ENCODE measurements at places on chromosomes 12 and 14.

GRCh38 chr14:81234278-81234677 is 13.5 kb upstream of the GTF2A1 start:
- H3K4me3 ChIP-seq, result no peak overlapping the region
- no peak overlapping the region for H3K27ac ChIP-seq
- no peak for DNase-seq
- H3K36me3 ChIP-seq, result no peaks in the 10 kb centered on the region
- no peaks in the 10 kb centered on the region for H3K27me3 ChIP-seq

DNA sequence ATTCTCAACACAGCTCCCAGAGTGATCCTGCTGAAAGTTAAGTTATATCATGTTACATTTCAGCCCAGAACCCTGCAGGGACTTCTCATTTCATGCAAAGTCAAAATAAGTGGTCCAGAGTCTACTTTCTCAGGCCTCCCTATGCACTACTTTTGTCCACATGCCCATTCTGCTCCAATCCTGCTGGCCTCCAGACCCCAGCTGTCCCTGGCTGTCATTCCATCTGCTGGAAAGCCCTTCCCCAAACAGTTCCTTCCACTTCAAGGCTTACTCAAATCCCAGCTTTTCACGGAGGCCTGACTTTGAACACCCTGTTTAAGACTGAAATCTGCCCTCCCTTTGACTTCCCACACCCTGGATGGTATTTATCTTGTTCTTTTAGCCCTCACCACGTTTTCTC is 109.8 kb upstream of the DNM1L start:
- H3K4me1 ChIP-seq, result peaks cover 31% of the 10 kb centered on the region
- no peak for DNase-seq
- no peaks in the 10 kb centered on the region for H3K27me3 ChIP-seq
- no peak overlapping the region for H3K4me3 ChIP-seq
- H3K36me3 ChIP-seq, result no peaks in the 10 kb centered on the region

DNA sequence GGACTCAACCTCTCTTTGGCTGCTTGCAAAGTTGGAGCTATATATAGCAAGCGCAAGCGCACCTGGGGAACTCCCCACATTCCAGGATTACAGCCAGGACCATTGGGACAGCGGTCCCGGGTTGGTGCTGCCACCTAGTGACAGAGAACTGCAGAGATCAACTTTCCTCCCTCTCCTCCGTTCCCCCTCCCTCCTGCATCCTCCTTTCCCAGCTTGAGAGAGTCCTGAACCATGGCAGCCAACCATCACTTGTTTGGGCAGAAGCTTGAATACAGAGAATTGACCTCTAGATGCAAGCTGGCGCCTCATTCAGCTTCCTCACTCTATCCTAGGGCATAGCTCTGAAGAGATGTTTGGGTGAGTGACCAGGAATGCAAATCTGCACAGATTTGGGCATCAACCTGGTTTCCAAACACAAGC is 17.4 kb upstream of the FLVCR2 start:
- DNase-seq, result no peak
- no peaks in the 10 kb centered on the region for H3K36me3 ChIP-seq
- H3K4me3 ChIP-seq, result no peak overlapping the region
- peaks cover 11% of the 10 kb centered on the region for H3K4me1 ChIP-seq
- H3K27me3 ChIP-seq, result no peaks in the 10 kb centered on the region
- no peak overlapping the region for H3K27ac ChIP-seq

- H3K36me3 ChIP-seq, result no peaks in the 10 kb centered on the region
- H3K4me1 ChIP-seq, result peaks cover 48% of the 10 kb centered on the region
- no peak overlapping the region for H3K27ac ChIP-seq
These were observed 3.4 kb downstream of the ATXN7L3B start for GRCh38 chr12:74541074-74541473.

- no peak overlapping the region for H3K4me3 ChIP-seq
- H3K36me3 ChIP-seq, result no peaks in the 10 kb centered on the region
- H3K27me3 ChIP-seq, result no peaks in the 10 kb centered on the region
- H3K27ac ChIP-seq, result no peak overlapping the region
- DNase-seq, result no peak
- H3K4me1 ChIP-seq, result peaks cover 6% of the 10 kb centered on the region
These were observed 136.8 kb upstream of the NOS1 start for GRCh38 chr12:117498256-117498655.

DNA sequence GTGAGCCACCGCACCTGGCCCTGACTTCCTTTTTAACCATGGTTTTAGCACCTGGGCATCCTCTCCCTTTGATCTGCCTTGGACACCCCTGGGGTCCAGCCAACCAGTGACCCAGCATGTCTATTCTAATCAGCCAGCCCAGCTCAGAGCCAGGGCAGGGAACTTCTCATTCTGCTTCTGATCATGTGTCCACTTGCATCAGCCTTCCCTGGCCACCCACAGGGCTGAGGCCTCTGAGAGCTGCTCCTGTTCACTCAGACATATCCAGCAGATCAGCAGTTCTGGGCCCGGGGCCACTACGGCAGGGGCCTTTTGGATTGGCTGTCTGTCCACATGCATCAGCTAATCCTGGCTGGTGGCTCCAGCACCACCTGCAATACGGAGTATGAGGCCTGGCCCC is 117.9 kb upstream of the MAP1LC3B2 start:
- H3K36me3 ChIP-seq, result no peaks in the 10 kb centered on the region
- no peak overlapping the region for H3K27ac ChIP-seq
- peaks cover 6% of the 10 kb centered on the region for H3K4me1 ChIP-seq
- H3K4me3 ChIP-seq, result no peak overlapping the region
- H3K27me3 ChIP-seq, result no peaks in the 10 kb centered on the region
- DNase-seq, result no peak

GRCh38 chr12:71710276-71711125 is 24.6 kb downstream of the TMEM19 start:
- no peak overlapping the region for H3K27ac ChIP-seq
- no peak for DNase-seq
- no peak overlapping the region for H3K4me3 ChIP-seq

GRCh38 chr14:81068176-81068782 is 112.9 kb downstream of the TSHR start:
- no peaks in the 10 kb centered on the region for H3K36me3 ChIP-seq
- no peak overlapping the region for H3K27ac ChIP-seq
- DNase-seq, result no peak
- no peaks in the 10 kb centered on the region for H3K4me1 ChIP-seq
- no peak overlapping the region for H3K4me3 ChIP-seq

GRCh38 chr12:62603811-62604098 is 137.1 kb downstream of the MON2 start:
- no peaks in the 10 kb centered on the region for H3K27me3 ChIP-seq
- no peak for DNase-seq
- peaks cover 15% of the 10 kb centered on the region for H3K4me1 ChIP-seq

GRCh38 chr14:61364243-61364642 is 42.9 kb downstream of the PRKCH start:
- H3K36me3 ChIP-seq, result no peaks in the 10 kb centered on the region
- DNase-seq, result no peak
- peaks cover 6% of the 10 kb centered on the region for H3K4me1 ChIP-seq
- no peak overlapping the region for H3K4me3 ChIP-seq

GRCh38 chr12:122988036-122988435 is 7.6 kb downstream of the ARL6IP4 start:
- no peak overlapping the region for H3K27ac ChIP-seq
- H3K27me3 ChIP-seq, result no peaks in the 10 kb centered on the region
- peaks cover 30% of the 10 kb centered on the region for H3K4me1 ChIP-seq
- H3K4me3 ChIP-seq, result no peak overlapping the region
- no peak for DNase-seq

- peak; percentile 93 for DNase-seq
- H3K27me3 ChIP-seq, result no peaks in the 10 kb centered on the region
- no peaks in the 10 kb centered on the region for H3K36me3 ChIP-seq
- H3K4me1 ChIP-seq, result no peaks in the 10 kb centered on the region
- no peak overlapping the region for H3K4me3 ChIP-seq
These were observed 4.8 kb downstream of the GUCY2C start for GRCh38 chr12:14691560-14691959.

DNA sequence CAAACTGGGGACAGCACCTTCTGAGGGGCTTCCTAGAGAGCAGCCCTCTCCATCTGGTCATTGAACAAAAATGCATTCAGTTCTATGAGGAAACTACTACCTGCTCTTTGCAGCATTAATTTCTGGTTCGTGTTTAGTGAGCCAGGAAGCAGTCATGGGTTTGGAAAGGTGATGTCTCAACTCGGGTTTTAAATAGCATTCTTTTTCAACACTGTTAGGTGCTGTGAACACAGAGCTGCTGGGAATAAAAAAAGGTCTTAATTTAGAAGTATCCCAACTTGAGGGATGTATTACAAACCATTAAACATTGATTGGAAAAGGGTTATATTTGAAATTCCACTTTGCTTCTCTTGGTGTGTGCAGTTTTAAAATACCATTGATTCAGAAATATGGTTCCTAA is 9.3 kb downstream of the MYO1H start:
- no peaks in the 10 kb centered on the region for H3K27me3 ChIP-seq
- H3K27ac ChIP-seq, result no peak overlapping the region
- H3K4me1 ChIP-seq, result no peaks in the 10 kb centered on the region

DNA sequence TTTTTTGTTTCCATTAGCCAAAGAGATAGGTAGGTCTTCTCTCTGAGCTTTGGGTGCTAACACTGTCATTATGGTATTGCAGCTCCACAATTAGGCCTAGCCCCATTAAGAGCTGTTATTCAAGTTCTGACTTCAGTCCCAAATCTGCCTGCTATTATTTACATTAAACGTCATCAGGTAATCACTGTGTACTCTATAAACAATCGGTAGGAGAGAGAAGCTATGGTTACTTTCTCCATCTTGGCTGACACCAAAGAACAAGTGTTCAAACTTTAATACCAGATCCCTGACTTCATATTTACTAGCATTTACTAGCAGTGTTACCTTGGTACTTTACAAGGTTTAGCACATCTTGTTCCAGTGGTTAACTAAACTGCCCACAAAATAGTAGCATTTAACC is 305.1 kb upstream of the GARIN2 start:
- H3K4me1 ChIP-seq, result no peaks in the 10 kb centered on the region
- H3K4me3 ChIP-seq, result no peak overlapping the region
- no peak overlapping the region for H3K27ac ChIP-seq
- no peak for DNase-seq
- no peaks in the 10 kb centered on the region for H3K36me3 ChIP-seq
- H3K27me3 ChIP-seq, result no peaks in the 10 kb centered on the region

DNA sequence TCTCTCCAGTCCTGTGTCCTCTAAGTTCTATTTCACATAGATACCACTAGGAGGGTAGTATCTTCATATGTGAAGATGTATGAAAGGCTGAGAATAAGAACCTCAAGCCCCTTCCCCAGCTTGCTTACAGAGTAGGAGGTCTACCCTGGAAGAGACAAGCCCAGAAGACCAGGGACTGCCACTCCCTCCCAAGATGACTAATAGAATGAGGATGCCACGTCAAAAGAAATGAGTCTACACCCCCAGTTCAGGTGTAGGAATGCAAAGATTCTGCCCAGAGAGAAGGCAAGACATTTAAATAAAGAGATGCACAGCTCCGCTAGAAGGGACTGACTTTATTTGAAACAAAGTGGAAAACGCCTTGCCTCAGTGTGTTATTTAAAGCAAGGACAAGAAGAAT is 1006.0 kb upstream of the USP15 start:
- DNase-seq, result no peak
- no peaks in the 10 kb centered on the region for H3K4me1 ChIP-seq
- H3K4me3 ChIP-seq, result no peak overlapping the region
- H3K27me3 ChIP-seq, result no peaks in the 10 kb centered on the region
- H3K27ac ChIP-seq, result no peak overlapping the region

- H3K36me3 ChIP-seq, result no peaks in the 10 kb centered on the region
- DNase-seq, result no peak
- no peak overlapping the region for H3K27ac ChIP-seq
- no peaks in the 10 kb centered on the region for H3K27me3 ChIP-seq
- H3K4me3 ChIP-seq, result no peak overlapping the region
These were observed 159.3 kb downstream of the CAND1 start for GRCh38 chr12:67428431-67428830.

- no peak overlapping the region for H3K4me3 ChIP-seq
- H3K27ac ChIP-seq, result no peak overlapping the region
- H3K36me3 ChIP-seq, result no peaks in the 10 kb centered on the region
- no peaks in the 10 kb centered on the region for H3K27me3 ChIP-seq
- no peaks in the 10 kb centered on the region for H3K4me1 ChIP-seq
These were observed 32.7 kb upstream of the RAB21 start for GRCh38 chr12:71721783-71722505.

GRCh38 chr12:115216301-115216700 is 532.3 kb upstream of the TBX3 start:
- H3K27ac ChIP-seq, result no peak overlapping the region
- no peak for DNase-seq
- H3K27me3 ChIP-seq, result no peaks in the 10 kb centered on the region
- no peaks in the 10 kb centered on the region for H3K36me3 ChIP-seq
- no peak overlapping the region for H3K4me3 ChIP-seq
- peaks cover 13% of the 10 kb centered on the region for H3K4me1 ChIP-seq

GRCh38 chr12:46400406-46400805 is 27.8 kb upstream of the SLC38A2 start:
- peaks cover 31% of the 10 kb centered on the region for H3K4me1 ChIP-seq
- H3K27me3 ChIP-seq, result no peaks in the 10 kb centered on the region
- no peak overlapping the region for H3K27ac ChIP-seq
- no peak for DNase-seq
- no peak overlapping the region for H3K4me3 ChIP-seq

DNA sequence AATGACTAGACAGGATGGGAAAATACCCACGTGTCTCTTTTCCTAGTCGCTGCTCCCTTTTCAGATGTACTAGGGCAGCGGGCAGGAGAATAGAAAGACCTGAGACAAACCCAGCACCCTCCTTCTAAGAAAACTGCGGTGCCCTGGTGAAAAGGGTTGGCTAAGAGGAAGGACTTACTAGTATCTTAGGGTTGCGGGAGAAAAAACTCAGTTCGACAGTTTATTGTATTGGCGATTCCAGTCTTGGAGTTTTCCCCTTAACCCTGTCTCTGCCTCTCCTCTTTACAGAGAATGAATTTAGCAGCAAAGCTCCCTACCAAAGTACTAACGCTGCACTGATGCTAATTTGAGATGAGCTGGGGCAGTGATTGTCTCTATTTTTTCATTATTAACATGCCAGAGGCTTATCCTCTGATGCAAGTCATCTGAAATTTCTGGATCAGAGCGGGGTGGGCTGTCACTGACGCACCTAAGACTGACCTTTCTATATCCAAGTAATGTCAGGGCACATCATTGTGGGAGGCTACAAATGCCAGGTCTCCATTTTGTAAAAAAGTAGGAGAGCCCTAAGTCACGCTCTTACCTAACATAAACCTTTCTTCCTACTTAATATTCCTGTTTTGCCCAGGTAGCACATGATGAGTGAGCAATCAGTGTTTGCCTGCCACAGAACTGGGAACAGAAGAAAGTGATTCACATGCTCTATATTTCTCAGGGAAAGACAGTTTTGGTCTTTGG is 916 bp upstream of the PAWR start:
- no peak for DNase-seq
- H3K4me3 ChIP-seq, result peak overlapping the region; percentile 84
- peak overlapping the region; percentile 93 for H3K27ac ChIP-seq
- no peaks in the 10 kb centered on the region for H3K27me3 ChIP-seq
- H3K36me3 ChIP-seq, result no peaks in the 10 kb centered on the region
- peaks cover 17% of the 10 kb centered on the region for H3K4me1 ChIP-seq

GRCh38 chr12:30757316-30757715 is 2.6 kb upstream of the CAPRIN2 start:
- H3K27ac ChIP-seq, result no peak overlapping the region
- no peak for DNase-seq
- peaks cover 14% of the 10 kb centered on the region for H3K4me1 ChIP-seq
- H3K4me3 ChIP-seq, result no peak overlapping the region
- no peaks in the 10 kb centered on the region for H3K36me3 ChIP-seq

Measured in esophagus muscularis mucosa (tissue), 4 donors.